Activated CD4-positive, alpha-beta memory T cell treated with anti-CD3 and anti-CD28 coated beads for 36 hours (primary cell): ENCODE measurements at places on chromosomes 16 and 17.

- no peaks in the 10 kb centered on the region for H3K4me1 ChIP-seq
- DNase-seq, result no peak
- H3K36me3 ChIP-seq, result no peaks in the 10 kb centered on the region
- H3K4me3 ChIP-seq, result no peak overlapping the region
- no peak overlapping the region for H3K27ac ChIP-seq
- no peaks in the 10 kb centered on the region for H3K27me3 ChIP-seq
Observed at GRCh38 chr17:28973425-28973824, 22.1 kb upstream of the PHF12 start.

- peaks cover 6% of the 10 kb centered on the region for H3K27me3 ChIP-seq
- H3K4me1 ChIP-seq, result no peaks in the 10 kb centered on the region
- no peak for DNase-seq
- H3K27ac ChIP-seq, result no peak overlapping the region
Observed at GRCh38 chr17:13484020-13484419, 117.7 kb downstream of the HS3ST3A1 start.

- H3K4me1 ChIP-seq, result peaks cover 25% of the 10 kb centered on the region
- peak; percentile 75 for DNase-seq
- no peaks in the 10 kb centered on the region for H3K36me3 ChIP-seq
Observed at GRCh38 chr17:75864448-75864871, 9.3 kb upstream of the WBP2 start.

- peaks cover 9% of the 10 kb centered on the region for H3K27me3 ChIP-seq
- H3K4me1 ChIP-seq, result peaks cover 7% of the 10 kb centered on the region
- H3K36me3 ChIP-seq, result no peaks in the 10 kb centered on the region
- no peak overlapping the region for H3K27ac ChIP-seq
- DNase-seq, result peak; percentile 44
Observed at GRCh38 chr16:2785101-2785991, 2.0 kb downstream of the PRSS33 start.

- H3K4me3 ChIP-seq, result no peak overlapping the region
- H3K36me3 ChIP-seq, result peaks cover 2% of the 10 kb centered on the region
- DNase-seq, result no peak
- H3K27me3 ChIP-seq, result peaks cover 2% of the 10 kb centered on the region
- no peaks in the 10 kb centered on the region for H3K4me1 ChIP-seq
Observed at GRCh38 chr16:17496891-17497290, 26.1 kb upstream of the XYLT1 start.

DNA sequence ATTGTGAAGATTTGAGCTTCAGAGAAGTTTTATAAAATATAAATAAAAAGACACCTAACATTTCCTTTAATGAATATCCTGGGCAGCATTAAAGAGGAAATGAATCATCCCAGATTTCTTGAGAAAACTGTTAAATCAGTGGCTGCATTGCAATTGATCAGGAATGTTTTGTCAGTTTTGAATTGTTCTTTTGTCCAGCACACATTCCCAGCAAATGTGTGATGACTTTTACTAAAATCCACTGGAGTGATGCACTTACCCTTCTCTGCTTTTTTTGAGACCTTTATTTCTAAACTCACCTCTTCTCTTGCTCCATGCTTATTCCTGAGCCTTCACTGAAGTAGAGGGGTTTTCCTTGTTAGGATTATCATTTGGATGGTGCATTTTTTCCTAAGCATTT lies 1307.2 kb downstream of the CDH8 start:
- H3K36me3 ChIP-seq, result peaks cover 2% of the 10 kb centered on the region
- H3K4me1 ChIP-seq, result no peaks in the 10 kb centered on the region
- no peak overlapping the region for H3K27ac ChIP-seq
- H3K4me3 ChIP-seq, result no peak overlapping the region

DNA sequence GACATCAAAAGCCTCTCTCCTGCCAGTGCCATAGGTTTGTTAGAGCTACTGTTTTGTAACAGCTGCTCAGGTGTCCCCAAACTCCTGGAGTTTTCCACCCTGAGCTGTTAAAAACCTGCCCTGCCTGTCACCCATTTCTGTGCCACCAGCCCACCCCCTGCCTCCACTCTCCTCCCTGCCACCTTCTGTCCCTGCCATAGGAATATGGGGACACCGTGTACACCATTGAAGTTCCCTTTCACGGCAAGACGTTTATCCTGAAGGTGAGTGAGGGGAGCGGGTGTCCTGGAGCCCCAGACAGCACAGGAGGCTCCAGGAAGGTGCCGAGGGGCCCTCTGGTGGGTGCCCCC lies 5.2 kb upstream of the TCAP start:
- peaks cover 10% of the 10 kb centered on the region for H3K36me3 ChIP-seq

GRCh38 chr16:64711026-64711425 lies 410.8 kb downstream of the CDH11 start:
- H3K4me3 ChIP-seq, result no peak overlapping the region
- no peaks in the 10 kb centered on the region for H3K36me3 ChIP-seq
- H3K27ac ChIP-seq, result no peak overlapping the region
- H3K27me3 ChIP-seq, result no peaks in the 10 kb centered on the region

- H3K36me3 ChIP-seq, result no peaks in the 10 kb centered on the region
- no peak overlapping the region for H3K4me3 ChIP-seq
- no peak for DNase-seq
- peaks cover 7% of the 10 kb centered on the region for H3K27me3 ChIP-seq
- H3K4me1 ChIP-seq, result no peaks in the 10 kb centered on the region
Observed at GRCh38 chr17:56528696-56529095, 64.8 kb upstream of the NOG start.

GRCh38 chr16:3144321-3144983 lies 9.6 kb downstream of the ZNF213 start:
- H3K36me3 ChIP-seq, result peaks cover 8% of the 10 kb centered on the region
- H3K27me3 ChIP-seq, result no peaks in the 10 kb centered on the region
- H3K4me1 ChIP-seq, result peaks cover 5% of the 10 kb centered on the region
- no peak for DNase-seq
- H3K4me3 ChIP-seq, result no peak overlapping the region

- H3K27ac ChIP-seq, result no peak overlapping the region
- no peaks in the 10 kb centered on the region for H3K36me3 ChIP-seq
- H3K4me1 ChIP-seq, result no peaks in the 10 kb centered on the region
- H3K27me3 ChIP-seq, result peaks cover 2% of the 10 kb centered on the region
- H3K4me3 ChIP-seq, result no peak overlapping the region
Observed at GRCh38 chr16:10150906-10151305, 31.3 kb downstream of the GRIN2A start.
